ENCODE measurements at places on chromosomes 13 and 19.

DNA sequence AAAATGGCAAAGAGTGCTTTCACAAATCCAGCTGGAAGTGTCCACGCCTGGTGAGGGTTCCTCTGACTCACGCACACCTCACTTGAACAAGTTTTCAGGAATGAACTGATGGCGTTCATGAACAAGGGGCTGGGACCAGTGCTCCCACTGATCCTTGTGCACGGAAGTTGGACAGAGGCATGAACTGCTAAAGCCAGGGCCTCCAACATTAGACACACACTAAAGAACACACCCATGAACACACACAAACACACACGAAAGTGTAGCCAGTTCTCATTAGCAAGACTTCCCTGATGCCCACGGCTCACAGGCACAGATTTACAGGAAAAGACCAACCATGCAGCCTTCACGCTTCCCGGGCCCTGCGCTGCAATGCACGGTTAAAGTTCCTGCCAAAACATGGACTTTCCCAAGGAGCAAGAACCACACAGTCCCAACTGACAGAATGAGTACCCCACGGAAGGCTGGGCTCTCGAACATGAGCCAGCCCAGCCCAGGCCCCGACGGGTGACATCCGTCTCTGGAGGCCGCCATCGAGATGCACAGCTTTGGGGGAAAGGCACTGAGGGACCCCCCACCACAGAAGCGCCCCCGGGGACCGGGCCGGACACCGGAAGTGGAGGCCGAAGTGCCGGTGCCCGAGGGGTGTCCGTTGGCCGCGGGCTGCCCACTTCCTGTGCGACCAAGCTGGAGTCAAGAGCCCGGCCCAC is 808 bp downstream of the DNMT1 start:
- DNase-seq, result peak; percentile 13

DNA sequence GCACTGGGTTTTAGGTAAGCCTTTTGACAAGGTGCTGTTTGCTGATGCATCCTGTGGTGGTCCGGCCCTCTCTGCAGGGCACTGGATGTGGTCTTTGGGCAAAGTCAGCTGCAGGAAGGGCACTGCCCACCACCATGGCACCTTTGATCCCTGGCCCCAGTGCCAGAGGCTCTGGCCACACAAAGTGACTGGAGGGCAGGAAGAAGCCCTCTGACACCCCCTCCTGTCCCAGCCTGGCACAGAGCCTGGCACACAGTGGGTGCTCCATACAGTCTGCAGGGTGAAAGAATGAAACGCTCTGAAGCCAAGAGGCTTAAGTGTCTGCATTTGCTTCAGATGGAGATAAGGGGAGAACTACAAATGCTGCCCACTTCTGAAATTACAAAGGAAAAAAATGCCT is 47.6 kb upstream of the CNMD start:
- no peak for DNase-seq

DNA sequence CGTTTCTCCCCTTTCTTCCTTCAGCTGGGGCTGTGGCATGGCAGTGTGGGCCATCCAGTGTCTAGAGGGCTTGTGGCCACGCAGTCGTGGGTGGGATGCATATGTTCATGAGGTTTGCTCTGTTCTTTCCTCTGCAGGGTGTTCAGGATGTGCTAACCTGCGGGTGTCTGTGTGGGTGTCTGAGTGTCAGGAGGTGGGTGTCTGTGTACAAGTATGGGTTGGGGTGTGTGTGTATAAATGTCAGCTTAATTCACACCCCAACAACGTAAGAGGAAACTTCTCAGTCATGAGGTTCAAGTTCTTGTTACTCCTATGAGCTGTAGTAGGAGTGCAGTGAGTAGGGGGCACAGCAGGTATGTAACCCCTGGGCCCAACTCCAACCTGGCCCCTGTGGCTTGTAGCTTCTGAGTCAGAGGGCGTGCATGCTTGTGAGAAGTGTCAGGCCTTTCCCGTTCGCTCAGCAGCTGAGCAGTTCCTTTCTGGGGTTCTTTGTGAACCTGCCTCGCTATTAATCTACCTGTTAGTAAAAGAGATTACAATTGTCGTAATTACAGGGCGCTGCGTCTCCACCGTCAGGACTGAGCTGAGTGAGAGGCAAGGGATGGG is 49.1 kb downstream of the NFIX start:
- DNase-seq, result no peak

GRCh38 chr19:19464339-19465098 is 50.8 kb downstream of the TSSK6 start:
- DNase-seq, result no peak

GRCh38 chr19:42198676-42199439 is 18.6 kb downstream of the DEDD2 start:
- DNase-seq, result no peak

GRCh38 chr13:61664801-61665705 is 249.4 kb upstream of the PCDH20 start:
- no peak for DNase-seq

- no peak for DNase-seq
These were observed 52.1 kb upstream of the AKAP11 start for GRCh38 chr13:42219876-42220275.

DNA sequence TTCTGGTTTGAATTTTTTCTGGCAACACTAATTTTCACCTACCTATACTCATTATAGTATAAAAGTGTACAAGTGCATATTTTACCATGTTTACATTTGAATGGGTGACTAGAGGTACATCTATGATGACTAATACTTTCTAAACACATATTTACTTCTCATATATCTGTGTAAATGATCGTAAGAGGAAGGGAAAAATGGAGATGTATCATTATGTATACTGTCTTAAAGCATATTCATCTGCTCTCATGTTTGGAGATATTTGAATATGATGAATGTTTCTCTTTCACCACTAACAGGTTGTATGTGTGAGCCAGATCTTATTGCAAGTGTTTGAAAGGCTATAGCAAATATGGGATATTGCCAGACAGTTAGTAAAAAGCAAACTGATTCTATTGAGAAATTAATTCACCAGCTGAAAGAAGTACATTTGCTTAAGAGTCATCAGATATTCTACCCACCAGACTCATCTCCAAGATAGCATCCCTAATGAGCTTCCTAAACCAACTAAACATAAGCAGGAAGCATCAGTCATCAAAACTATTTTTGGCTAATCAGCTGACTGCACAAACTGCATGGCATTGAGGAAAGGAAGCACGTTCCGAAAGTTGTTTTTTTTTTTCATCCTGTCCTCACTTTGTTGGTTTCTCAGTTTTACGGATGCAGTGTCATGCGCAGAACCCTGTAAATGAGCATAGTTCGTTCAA is 738.2 kb downstream of the GPC5 start:
- no peak for DNase-seq

Measured in stimulated activated CD4-positive, alpha-beta T cell treated with anti-CD3 and anti-CD28 coated beads, TNF-alpha, amount 100 ng/mL, for 24 hours (primary cell).